ENCODE measurements at places on chromosomes 7 and 10. TPM values are rescaled to one million over a fixed set of nuclear protein-coding genes. Genes with fewer than 3 reads are reported as not detected.

DNA sequence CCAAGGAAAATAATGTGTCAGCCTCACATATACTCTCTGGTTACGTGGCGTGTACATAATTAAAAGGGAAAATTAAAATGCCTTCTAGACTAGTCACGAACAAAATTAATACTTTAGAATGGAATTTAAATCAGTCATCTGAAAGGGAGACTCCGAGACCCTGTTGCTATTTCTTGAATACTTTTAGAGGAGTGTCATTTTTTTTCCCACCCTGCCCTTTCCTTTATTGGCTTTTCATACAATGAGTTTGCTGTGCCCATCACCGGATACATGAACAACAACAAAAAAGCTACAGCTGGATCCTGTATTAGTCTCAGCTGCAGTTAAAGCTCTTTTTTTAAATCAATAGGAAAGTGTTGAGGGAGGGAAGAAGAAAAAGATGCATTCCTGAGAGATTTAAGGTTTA lies 20.1 kb downstream of the CYTH3 start:
- peaks cover 72% of the 10 kb centered on the region for H3K27me3 ChIP-seq
- H3K4me3 ChIP-seq, result no peak overlapping the region
- H3K27ac ChIP-seq, result no peak overlapping the region
- DNase-seq, result no peak

- H3K27ac ChIP-seq, result no peak overlapping the region
- no peaks in the 10 kb centered on the region for H3K4me1 ChIP-seq
- DNase-seq, result no peak
- no peaks in the 10 kb centered on the region for H3K36me3 ChIP-seq
- H3K4me3 ChIP-seq, result no peak overlapping the region
- no peaks in the 10 kb centered on the region for H3K27me3 ChIP-seq
Measured at GRCh38 chr7:81688622-81689411, 81.0 kb downstream of the HGF start.

DNA sequence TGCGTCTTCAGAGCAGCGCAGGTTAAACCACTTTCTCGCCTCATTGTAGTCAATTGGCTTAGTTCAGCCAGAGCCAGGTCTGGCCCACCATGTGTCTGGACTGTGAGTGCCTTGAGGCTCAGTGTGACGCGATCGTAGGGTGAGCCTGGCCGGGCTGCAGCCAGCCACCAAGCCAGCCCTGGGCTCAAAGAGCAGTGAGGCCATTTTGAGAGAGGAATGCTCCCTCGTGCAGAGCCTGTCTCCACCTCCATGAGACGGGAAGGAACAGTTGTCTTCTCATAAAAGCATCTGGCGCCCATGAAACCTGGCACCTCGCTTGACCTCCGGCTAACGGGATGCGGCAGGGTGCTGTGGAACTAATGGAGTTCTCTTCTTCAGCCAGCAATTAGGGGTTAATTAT lies 34.5 kb downstream of the LHPP start:
- H3K27ac ChIP-seq, result no peak overlapping the region
- H3K36me3 ChIP-seq, result peaks cover 4% of the 10 kb centered on the region
- peaks cover 9% of the 10 kb centered on the region for H3K4me1 ChIP-seq
- H3K27me3 ChIP-seq, result no peaks in the 10 kb centered on the region
- no peak overlapping the region for H3K4me3 ChIP-seq

DNA sequence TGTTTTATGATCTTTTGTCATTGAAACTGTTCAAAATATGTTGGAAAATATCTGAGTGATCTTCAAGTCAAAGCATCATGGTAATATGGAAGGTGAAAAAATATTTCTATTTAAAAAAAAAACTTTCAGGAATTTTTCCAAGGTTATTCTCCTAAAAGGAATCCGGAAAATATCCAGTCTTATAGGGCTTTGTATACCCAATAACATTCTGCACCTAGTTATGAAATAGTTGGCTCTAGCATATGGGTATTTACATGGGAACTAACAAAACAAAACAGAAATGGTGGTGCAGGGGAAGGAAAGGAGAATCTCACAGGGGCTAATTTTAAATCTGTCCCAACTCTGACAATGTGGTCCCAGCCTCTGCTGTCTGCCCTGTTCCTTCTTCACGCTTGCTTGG lies 167.1 kb upstream of the RHEB start:
- DNase-seq, result no peak
- H3K27me3 ChIP-seq, result no peaks in the 10 kb centered on the region
- H3K27ac ChIP-seq, result no peak overlapping the region
- H3K4me1 ChIP-seq, result no peaks in the 10 kb centered on the region
- H3K4me3 ChIP-seq, result no peak overlapping the region
- no peaks in the 10 kb centered on the region for H3K36me3 ChIP-seq

GALNT17 gene
- total RNA-seq, result not detected

CACNA2D1 gene
- 0.46 TPM for total RNA-seq

GPER1 gene
- total RNA-seq, result 0.56 TPM

FOXK1 gene
- total RNA-seq, result 38.6 TPM

DNA sequence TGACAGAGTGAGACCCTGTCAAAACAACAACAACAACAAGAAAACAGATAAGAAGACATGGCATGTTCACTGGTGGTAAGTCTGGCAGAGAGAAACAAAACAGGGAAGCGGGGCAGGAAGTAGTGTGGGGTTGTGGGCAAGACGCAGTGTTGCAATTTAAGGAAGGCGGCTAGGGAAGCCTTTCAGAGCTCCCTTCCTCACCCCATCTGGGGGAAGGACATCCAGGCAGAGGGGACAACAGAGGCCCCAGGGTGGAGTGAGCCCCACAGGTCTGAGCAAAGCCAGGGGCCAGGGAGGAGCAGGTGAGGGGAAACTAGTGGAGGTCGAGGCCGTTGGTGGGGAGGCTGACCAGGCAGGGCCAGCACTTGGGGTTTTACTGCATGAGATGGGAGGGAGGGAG lies 16.8 kb downstream of the LAT2 start:
- H3K4me1 ChIP-seq, result no peaks in the 10 kb centered on the region
- no peaks in the 10 kb centered on the region for H3K27me3 ChIP-seq
- no peak overlapping the region for H3K4me3 ChIP-seq
- H3K27ac ChIP-seq, result no peak overlapping the region
- DNase-seq, result no peak

DNA sequence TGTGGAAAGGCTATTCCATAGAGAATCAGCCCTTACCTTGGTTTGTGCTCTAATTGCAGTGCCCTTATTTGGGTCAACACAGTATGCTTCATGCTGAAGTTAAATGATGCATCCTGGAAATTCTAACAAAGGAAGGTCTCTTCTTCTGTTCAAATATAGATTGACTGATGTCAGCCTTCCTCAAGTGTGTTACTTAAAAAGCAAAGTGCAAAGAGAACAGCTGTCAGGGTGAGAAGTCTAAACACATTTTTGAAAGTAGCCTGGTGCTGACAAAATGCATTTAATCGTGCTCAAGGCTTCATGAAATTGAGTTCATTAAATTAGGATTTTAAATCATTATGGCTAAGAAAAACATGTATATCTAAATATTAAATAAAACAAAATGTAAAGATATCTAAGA lies 19.5 kb downstream of the AGR2 start:
- H3K27me3 ChIP-seq, result no peaks in the 10 kb centered on the region
- H3K4me1 ChIP-seq, result no peaks in the 10 kb centered on the region
- no peak overlapping the region for H3K27ac ChIP-seq
- H3K4me3 ChIP-seq, result no peak overlapping the region
- no peak for DNase-seq
- no peaks in the 10 kb centered on the region for H3K36me3 ChIP-seq

STEAP2 gene
- not detected for total RNA-seq

DNA sequence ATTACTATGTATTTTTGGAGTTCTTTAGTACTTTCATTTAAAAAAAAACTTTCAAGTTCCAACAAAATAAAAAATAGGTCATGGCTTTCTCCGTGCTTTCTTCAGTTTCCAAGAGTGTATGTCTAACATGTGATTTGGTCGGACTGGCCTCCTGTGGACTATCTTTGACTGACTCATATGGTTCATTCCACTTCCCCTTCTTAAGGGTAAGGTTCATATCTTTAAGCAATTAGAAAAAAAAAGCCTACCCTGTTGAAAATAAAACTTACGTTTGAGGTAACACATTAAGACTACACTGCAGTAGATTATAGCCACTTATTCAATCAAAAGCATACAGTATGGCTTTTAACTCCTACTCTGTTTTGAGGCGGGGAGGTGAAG lies 112.8 kb upstream of the AHR start:
- H3K4me1 ChIP-seq, result peaks cover 18% of the 10 kb centered on the region
- H3K27me3 ChIP-seq, result no peaks in the 10 kb centered on the region
- no peak for DNase-seq
- H3K4me3 ChIP-seq, result no peak overlapping the region
- H3K36me3 ChIP-seq, result no peaks in the 10 kb centered on the region

DNA sequence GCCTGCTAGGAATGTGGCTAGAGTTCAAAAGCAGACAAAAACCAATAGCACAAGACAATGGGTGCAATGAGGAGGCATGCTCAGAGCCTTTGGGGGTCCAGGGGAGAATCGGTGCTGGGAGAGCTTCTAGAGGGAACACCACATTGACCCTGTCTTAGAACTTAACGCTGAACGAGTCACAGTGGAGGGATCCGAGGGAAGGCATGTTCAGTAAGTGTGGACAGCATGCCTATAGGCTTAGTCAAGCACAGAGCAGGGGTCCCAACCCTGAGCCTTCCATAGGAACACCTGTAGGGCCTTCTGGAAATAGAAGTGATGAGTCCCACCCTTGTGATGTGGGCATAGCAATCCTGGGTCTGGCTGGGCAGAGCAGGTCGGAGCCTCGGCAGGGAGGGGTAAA lies 148.7 kb downstream of the PKD1L1 start:
- H3K27ac ChIP-seq, result no peak overlapping the region
- no peaks in the 10 kb centered on the region for H3K27me3 ChIP-seq
- DNase-seq, result no peak
- H3K4me1 ChIP-seq, result no peaks in the 10 kb centered on the region
- no peak overlapping the region for H3K4me3 ChIP-seq

DNA sequence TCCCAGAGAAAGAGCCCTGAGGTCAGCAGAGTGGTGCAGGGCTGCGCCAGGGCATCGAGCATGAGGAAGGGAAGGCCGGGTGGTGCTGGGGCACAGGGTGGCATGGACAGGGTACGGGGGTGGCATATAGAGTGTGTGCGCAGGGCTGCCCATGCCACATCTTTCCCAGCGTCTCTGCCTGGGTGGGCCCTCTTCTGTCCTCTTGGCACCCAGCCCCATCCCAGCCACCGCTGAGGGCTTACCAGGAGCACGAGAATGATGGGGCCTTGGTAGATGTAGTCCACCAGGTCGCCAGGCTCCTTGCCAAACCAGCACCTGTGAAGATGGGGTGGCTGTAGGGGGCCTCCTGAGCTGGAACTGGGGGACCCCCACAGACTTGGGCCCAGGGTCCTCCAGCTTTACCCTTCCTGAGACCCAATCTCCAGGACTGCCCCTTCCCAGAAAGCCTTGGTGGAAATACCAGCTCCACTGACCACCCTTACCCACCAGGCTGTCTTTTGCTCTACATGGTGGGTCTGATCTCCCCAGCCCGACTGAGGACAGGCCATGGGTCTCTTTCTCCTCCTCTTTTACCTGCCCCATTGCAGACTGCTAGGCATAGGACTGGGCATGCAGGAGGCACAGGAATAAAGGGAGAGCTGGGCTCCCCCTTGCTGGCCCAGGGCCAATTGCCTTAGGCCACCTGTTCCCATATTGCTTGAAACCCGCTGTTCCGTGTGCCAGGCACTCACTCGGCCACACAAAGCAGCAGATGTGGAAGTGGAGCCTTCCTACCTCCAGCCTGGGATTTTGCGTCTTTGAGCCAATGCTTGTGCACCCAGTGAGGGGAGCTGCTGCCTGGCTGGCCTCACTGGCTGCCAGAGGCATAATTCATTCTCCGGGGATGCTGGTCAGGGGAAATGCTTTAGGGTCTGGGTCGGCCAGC lies 21.7 kb downstream of the CRHR2 start:
- DNase-seq, result no peak
- H3K27me3 ChIP-seq, result no peaks in the 10 kb centered on the region
- no peak overlapping the region for H3K27ac ChIP-seq
- H3K4me3 ChIP-seq, result no peak overlapping the region

DNA sequence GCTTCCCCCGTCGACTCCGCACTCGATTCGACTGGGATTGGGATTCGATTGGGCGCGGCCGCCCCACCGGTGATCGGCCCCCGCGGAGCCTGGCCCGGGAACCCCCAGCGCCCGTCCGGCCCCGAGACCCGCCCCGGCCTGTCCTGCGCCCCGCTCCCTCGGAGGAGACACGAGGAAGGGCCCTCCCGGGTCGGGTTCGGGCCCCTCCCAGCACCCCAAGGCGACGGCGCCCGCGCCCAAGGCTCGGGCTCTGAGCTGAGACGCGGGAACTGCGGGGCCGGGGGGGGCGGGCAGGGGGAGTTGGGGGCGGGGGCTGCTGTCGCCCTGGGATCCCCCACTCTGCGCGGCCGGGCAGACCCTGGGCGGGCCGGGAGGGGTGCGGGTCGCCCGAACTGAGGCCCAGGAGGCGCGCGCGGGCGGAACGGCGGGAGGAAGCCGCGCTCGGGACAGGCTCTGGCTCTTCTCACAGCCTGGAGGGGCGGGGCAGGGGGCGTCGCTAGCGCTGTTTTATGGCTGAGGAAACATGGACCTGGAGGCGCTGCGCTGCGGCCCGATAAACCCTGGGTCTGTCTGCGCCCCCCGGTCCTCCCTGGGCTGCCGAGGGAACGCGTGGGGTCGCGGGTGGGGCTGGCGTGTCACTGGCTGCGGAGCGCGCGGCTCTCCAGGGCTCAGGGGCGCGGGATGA lies 1.7 kb upstream of the NKX6-2 start:
- H3K36me3 ChIP-seq, result no peaks in the 10 kb centered on the region
- no peak overlapping the region for H3K27ac ChIP-seq
- no peak overlapping the region for H3K4me3 ChIP-seq
- peaks cover 6% of the 10 kb centered on the region for H3K27me3 ChIP-seq
- DNase-seq, result no peak
- H3K4me1 ChIP-seq, result no peaks in the 10 kb centered on the region

DNA sequence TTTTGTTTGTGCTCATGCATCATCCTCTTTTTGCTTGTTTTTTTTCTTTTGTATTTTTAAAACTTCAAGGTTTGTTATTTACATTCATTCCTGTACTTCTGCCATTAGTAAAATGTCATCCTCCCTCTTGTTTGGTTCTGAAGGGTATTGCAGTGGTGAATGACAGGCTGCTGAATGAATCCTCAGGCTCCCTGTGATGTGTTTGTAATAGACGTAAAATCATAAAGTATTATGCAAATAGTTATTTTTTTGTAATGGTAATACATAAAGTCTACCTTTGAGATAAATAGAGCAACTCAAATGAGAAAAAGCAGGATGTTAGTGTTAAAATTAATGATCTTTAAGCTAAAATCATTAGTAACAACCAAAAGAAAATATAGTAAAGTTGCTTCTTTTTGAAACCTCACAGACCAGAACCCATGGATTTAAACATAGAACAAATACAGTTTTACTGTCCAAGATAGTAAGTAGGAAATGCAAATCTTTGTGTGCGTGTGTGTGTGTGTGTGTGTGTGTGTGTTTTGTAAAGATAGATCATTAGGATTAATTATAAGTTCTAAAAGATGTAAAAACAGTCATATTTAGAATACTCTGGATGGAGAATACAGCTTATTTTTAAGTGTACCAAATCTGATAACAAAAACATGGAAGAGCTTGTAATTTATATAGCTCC lies 4.5 kb downstream of the GLCCI1 start:
- no peaks in the 10 kb centered on the region for H3K36me3 ChIP-seq
- H3K27me3 ChIP-seq, result no peaks in the 10 kb centered on the region
- H3K4me3 ChIP-seq, result peak overlapping the region; percentile 71
- no peak for DNase-seq
- peak overlapping the region; percentile 87 for H3K27ac ChIP-seq

GRCh38 chr7:28065721-28066285 lies 114.8 kb downstream of the JAZF1 start:
- H3K27ac ChIP-seq, result no peak overlapping the region
- H3K27me3 ChIP-seq, result no peaks in the 10 kb centered on the region
- no peaks in the 10 kb centered on the region for H3K36me3 ChIP-seq
- no peak overlapping the region for H3K4me3 ChIP-seq

SORBS1 gene
- total RNA-seq, result 1.2 TPM
